NCI-H1930 (cell line): ENCODE measurements at places on chromosomes 4 and X.
A peak's percentile ranks its signal among the peaks of the same experiment; 100 is the strongest.

DNA sequence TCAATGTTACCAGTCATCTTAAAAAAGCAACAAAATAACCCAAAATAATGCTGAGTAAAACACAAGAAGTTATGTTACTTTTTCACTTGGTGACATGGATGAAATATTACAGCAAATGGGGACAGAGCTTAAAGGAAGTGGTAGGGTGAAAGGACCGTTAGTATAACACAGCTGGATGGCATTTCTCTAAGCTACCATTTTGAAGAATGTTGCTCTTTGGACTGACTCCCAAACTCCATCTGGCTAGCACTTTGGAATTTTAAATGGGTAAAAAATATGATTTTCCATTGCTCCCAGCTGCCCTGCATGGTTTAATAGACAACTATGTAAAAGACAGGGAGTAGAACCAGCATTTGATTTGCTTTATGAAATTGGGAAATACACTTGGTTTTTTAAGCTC, 27.6 kb downstream of the CLCN5 start:
- no peak for DNase-seq

GRCh38 chr4:768995-769394, 56.9 kb downstream of the CPLX1 start:
- DNase-seq = no peak

GRCh38 chrX:68203211-68203610, 230.1 kb downstream of the OPHN1 start:
- DNase-seq = no peak

DNA sequence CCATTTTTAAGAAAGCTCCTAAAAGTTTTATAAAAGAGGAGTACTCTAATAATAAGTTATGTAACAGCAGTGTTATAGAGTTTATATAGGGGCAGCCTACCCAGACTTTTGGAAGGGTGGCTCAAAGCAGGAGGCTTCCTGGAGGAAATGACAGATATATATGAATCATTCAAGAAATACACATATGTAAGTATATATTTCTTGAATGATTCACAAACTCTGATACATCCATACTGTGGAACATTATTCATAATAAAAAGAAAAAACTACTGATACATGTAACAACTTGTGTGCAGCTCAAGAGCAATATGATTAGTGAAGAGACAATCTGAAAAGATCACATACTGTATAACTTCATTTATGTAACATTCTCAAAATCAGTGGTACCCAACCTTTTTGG, 166.2 kb downstream of the WDFY3 start:
- DNase-seq = no peak

GRCh38 chr4:89988268-89988667, 93.6 kb downstream of the MMRN1 start:
- DNase-seq = no peak

DNA sequence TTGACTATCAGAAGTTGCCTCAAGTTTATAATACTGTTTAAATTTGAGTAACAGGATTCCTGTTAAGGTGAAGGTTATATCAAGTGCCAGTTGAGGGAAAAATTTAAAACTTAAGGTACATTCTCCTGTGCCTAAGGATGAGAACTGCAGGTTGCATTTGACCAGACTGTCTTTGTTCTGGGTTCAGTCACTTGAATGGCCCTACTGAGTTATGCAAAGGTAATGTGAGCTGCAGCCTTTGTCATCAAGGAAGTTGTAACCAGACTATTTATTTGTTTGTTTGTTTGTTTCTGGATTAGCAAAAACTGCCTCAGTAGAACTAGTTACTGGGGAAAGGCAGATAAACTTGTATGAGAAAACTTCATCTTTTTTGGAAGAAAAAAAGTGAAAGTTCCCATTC, 131.9 kb downstream of the ATOH1 start:
- DNase-seq = no peak

DNA sequence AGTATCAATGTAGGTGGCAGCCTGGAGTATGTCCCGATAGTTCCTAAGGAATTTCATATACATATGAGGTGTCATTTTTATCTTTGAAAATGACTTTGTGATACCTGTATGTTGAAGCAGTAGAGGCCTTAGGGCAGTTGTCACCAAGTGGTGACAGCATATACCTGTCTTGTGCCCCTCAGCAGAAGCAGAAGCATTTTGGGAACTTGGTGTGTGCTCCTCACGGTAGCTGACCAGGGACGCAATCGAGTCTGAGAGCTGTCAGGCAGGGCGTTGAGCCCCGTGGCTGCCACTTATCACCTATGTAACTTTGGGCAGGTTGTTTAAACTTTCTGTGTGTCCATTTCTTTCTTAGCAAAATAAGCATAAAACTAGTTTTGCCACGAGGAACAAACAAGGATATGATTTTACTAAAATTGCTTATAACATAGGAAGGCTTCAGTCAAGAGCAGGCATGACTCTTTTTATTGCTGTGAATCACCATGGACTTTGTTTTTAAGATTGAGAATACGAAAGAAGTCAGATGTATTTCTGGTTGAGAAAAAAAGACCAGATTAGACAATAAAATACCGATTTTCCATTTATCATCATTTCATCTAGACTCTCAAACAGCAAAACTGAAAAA, 161.5 kb downstream of the CPE start:
- no peak for DNase-seq

- DNase-seq = no peak
These were observed 78.8 kb upstream of the GPR174 start for GRCh38 chrX:79065696-79066095.

DNA sequence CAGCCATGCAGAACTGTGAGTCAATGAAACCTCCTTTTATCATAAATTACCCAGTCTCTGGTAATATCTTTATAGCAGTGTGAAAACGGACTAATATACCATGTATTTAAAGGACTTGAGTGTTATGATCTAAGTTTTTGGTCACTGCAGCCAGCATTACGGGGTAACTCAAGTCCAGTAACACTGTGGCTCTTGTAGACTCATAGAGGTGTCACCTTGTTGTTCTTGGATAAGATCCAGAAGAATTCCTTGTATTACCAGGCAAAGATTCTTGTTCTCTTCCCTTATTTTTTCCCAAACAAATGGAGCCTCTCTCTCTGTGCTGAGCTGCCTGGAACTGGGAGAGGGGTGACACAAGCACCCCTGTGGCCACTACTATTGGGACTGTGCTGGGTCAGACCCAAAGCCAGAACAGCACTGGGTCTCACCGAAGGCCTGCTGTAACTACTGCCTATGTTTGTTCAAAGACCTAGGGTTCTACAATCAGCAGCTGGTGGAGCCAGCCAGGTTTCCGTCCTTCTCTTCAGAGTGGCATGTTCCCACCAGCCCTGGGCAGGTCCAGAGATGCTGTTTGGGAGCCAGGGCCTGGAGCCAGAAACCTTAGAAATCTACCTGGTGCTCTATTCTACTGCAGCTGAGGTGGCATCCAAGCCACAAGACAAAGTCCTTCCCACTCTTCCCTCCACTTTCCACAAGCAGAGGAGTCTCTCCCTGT, 43.7 kb upstream of the MED14 start:
- DNase-seq = no peak

GRCh38 chrX:80423000-80423399, 2.8 kb downstream of the TENT5D start:
- no peak for DNase-seq

DNA sequence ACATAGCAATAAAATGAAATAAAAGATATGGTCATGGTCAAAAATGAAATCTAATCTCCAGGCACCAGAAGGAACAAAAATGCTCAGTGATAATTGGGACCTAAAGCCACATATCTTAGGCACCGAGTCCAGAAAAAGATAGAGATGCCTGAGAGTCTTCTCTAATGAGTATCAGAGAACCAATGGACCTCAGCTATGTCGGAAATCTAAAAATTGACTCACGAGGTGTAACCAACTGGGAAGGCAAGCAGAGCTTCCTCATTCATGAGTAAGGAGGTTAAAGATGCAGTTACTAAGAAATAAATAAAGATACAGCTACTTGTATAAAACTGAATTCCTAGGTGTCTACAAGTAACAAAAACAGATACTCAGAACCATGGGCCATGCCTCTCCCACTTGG, 72.1 kb downstream of the KLHL34 start:
- no peak for DNase-seq

DNA sequence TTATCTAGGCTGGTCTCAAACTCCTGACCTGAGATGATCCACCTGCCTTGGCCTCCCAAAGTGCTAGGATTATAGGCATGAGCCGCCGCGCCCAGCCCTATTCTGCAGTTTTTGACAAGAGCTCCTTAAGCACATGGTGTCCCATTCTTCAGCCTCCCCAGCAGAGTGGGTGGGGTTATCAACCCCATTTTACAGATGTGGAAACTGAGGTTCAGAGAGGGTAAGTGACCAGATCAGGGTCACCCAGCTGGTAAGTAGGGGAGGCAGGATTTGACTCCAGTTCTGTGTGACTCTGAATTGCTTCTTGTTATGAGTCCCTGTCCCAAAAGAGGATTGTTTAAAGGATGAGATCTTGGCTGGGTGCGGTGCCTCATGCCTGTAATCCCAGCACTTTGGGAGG, 14.5 kb downstream of the MAN2B2 start:
- no peak for DNase-seq

GRCh38 chrX:150099316-150099715, 161.0 kb upstream of the EOLA2 start:
- DNase-seq = no peak

GRCh38 chrX:109684136-109684535, 48.9 kb downstream of the ACSL4 start:
- DNase-seq = no peak

DNA sequence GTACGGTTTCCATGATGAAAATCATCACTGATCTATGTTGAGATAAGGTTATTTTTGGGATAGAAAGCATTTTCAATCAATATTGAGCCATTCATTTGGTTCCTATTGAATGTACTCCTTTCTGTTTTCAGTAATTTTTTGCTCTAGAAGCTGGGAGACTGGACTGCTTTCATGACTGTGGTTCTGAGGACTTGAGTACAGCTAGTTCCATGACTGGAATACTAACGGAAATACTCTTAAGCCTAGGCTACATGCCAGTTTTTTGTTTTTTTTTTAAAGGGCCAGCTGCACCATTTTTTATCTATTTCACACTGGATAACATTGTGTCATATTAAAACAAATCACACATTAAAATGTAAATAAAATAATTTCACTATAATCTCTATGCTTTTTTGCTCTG, 16.7 kb downstream of the PRR32 start:
- DNase-seq = no peak

GRCh38 chr4:169133932-169134331, 123.9 kb upstream of the CBR4 start:
- DNase-seq = no peak

- DNase-seq = peak; percentile 69
These were observed 543 bp downstream of the ELF2 start for GRCh38 chr4:139176302-139177048.
